ENCODE measurements at places on chromosomes 2 and 18.

GRCh38 chr2:62744603-62745002, 39.1 kb downstream of the EHBP1 start:
- no peak for DNase-seq

GRCh38 chr2:104862058-104862941, 8.4 kb downstream of the POU3F3 start:
- DNase-seq, result no peak

DNA sequence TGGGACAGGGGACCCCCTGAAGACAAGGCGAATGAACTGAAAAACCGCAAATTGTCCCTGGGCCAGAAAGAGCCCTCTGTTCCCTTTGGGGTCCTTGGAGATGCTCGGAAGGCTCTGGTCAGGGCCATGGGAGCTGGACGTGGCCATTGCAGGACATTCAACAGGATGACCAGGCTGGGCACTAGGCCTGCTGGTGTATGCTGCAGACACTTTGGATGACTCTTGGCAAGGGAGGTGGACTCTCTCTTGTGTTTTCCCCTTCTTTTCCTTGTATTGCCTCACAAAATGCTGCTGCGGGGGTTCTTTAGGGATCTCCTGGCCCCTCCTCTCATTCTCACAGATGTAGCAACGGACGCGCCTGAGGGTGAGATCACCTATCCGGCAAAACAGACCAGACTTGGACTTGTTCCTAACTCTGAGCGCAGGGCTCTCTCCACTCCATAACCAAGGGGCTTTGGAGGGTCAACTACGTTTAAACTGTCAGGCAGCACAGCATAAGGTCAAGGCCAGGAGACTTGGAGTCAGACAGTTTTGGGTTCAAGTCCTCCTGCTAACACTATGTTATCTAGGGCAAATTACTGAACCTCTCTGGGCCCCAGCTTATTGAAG, 41.8 kb upstream of the SH3RF3 start:
- DNase-seq, result no peak

DNA sequence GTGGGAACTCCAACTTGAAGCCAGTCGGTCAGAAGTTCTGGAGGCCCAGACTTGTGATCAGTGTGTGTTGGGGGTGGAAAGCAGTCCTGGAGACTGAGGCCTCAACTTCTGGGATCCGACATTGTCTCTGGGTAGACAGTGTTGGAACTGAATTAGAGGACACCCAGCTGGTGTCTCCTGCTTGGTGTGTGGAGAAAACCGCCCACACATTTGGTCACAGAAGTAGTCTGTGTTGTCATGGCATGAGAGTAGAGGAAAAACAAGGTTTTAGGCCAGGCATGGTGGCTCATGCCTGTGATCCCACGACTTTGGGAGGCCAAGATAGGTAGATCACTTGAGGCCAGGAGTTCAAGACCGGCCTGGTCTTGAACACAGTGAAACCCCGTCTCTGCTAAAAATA, 51.5 kb downstream of the PUM2 start:
- no peak for DNase-seq

- no peak for DNase-seq
These were observed 85.5 kb downstream of the PIGN start for GRCh38 chr18:62101321-62101721.
